ENCODE measurements at places on chromosomes 12 and 14.

- DNase-seq = no peak
These were observed 28.6 kb upstream of the EMP1 start for GRCh38 chr12:13167906-13168305.

- no peak for DNase-seq
These were observed 46.1 kb downstream of the INTS13 start for GRCh38 chr12:26891704-26892103.

DNA sequence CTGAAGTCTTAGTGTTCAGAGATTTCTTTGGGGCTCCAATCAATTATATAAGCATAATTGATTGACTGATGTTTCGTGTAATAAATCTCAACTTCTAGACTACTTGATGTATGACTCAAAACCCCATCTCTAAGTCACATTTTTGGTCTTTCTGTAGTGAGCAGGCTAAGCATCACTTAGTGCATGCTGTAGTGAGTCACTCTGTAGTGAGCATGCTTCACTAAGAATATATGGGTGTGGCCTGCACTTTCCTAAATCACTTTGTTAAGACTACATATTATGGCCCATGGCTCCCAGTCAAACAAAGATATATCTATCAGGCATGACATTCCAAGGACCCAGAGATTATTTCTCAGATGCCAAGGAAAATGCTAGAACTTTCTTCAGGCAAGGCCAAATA lies 909.4 kb upstream of the LRFN5 start:
- no peak for DNase-seq

DNA sequence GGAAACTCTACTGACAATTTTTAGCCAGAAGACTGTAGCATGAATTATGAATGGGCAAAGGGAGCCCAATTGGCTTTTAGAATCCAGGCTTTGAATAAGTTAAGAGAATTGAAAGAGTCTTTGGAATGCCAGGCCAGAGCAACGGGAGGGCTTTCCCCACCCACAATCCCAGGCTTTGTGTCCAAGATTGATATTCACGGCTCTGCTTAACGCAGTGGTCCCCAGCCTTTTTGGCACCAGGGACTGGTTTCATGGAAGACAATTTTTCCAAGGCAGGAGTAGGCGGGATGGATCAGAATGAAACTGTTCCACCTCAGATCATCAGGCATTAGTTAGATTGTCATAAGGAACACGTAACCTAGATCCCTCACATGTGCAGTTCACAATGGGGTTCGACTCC lies 79.6 kb downstream of the EPS8 start:
- DNase-seq = no peak

DNA sequence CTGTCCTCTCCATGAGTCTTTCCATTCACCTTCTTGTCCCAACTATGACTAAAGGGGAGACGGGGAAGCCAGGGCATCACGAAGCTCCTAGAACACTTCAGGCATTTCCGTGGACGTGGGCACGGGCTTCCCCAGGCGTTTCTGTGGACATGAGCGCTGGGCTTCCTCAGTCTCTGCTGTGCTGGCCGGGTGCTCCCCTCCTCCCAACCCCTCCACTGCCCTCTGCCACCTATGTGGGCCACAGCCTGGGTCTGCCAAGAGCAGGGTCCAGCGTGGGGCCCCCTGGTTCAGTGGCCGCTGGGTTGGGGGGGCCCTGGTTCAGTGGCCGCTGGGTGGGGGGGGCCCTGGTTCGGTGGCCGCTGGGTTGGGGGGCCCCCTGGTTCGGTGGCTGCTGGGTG lies 14.8 kb downstream of the HIP1R start:
- no peak for DNase-seq

Data from activated naive CD4-positive, alpha-beta T cell (primary cell).